ENCODE measurements at places on chromosomes 2 and 18.

- DNase-seq = no peak
Measured at GRCh38 chr2:102442967-102443828, 20.2 kb downstream of the IL18RAP start.

- no peak for DNase-seq
Measured at GRCh38 chr2:224122542-224122941, 83.5 kb upstream of the SERPINE2 start.

- DNase-seq = no peak
Measured at GRCh38 chr2:85755122-85756027, 1.6 kb downstream of the ATOH8 start.

- no peak for DNase-seq
Measured at GRCh38 chr2:109435901-109436598, 177.7 kb downstream of the SEPTIN10 start.

DNA sequence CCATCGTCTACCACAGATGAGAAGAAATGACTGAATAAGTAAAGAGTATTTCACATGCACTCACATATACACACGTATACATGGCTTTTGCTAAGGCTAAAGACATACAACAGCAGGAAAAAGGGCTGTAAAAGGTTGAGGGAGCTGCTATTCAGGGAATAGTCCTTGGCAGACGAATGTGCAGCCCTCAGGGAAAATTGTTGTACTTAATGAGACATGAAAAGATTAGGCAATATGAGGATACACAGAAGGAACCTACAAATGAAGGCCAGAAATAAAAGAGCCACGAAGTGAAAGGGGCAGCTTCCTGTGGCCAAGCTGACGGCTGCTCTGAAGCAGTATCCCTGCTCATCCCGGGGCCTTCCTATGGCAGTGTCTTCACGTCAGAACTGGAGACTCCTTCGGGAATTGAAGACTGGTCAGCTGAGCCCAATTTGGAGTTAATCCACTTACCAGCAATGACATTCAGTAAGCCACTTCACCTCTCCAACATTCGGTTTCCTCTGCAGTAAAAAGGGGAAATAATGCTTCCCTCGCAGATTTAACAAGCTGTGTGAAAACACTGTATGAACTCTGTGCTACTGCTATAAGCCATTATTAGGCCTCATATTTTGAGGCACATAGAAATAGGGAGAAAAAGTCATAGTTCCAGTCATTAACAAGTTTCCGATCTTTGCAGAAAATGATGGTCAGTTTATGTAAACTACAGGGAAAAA lies 221.8 kb downstream of the STK39 start:
- no peak for DNase-seq

DNA sequence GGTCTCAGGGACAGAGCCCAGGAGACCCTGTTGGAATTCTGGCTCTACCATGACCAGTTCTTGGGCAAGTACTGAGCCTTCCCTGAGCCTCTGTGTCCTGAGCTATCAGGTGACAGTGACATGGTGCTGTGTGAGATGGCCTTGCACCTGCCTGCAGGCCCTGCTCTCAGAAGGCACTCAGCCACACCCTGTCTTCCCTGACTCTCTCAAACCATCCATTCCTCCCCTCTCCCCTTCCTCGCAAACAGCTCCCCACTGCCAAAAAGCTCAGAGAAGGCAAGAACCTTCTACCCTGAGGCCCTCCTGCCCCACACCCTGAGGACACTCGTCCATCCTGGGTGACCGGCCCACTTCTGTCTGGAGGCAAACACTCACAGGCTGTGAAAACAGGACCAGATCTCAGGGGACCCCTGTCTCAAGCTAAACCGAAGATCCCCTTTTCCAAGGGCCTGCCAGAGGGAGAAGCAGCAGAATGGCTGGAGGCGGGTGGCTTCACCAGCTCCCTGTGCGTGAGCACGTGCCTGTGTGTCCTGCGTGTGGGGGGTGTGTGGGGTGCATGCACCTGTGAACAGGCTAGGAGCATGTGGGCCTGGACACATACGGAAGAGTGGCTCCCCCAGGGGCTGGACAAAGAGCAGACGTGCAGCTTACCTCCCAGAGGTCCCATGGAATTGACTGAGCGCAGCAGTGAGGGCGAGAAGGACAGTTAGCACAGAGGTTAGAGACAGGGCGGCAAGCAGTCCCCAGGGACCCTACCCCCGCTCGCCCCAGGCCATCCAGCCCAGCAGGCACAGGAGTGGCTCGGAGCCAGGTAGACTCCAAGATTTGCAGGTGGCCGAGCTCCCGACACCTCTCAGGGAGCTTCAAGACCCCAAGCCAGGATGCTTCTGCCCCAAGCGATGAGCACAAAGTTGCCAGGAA lies 53.9 kb downstream of the BIN1 start:
- DNase-seq = no peak

GRCh38 chr18:2687390-2688001 lies 32.0 kb downstream of the SMCHD1 start:
- DNase-seq = no peak

DNA sequence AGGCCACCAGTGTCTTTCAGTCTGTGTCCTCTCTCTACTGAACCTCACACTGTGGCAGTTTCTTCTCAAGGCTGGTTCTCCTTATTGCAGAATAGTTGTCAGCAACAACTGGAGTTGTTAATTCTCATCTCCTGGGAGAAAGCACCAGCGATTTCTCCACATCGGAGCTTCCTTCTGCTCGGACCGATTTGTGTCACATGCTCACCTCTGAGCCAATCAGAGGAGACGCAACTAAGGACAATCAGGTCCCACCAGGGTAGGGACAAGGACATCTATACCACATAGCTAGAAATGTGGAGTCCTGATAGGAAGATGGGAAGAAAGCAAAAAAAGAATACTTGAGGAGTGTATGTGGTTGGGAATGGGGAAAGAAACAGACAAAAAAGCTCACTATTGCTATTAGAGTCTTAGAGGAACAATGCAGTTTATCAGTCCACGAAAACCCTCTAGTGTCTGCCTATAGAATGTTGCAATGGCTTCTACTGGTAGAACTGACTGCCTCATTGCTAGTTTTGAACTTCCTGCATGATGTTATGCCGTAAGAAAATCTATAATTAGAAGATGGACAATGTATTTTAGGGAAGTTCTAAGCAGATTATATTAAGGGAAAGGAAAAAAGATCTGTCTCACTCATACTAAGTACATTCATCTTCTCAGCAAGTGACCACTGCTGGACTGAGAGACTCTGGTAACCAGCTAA lies 169.7 kb downstream of the CDCA7 start:
- no peak for DNase-seq

DNA sequence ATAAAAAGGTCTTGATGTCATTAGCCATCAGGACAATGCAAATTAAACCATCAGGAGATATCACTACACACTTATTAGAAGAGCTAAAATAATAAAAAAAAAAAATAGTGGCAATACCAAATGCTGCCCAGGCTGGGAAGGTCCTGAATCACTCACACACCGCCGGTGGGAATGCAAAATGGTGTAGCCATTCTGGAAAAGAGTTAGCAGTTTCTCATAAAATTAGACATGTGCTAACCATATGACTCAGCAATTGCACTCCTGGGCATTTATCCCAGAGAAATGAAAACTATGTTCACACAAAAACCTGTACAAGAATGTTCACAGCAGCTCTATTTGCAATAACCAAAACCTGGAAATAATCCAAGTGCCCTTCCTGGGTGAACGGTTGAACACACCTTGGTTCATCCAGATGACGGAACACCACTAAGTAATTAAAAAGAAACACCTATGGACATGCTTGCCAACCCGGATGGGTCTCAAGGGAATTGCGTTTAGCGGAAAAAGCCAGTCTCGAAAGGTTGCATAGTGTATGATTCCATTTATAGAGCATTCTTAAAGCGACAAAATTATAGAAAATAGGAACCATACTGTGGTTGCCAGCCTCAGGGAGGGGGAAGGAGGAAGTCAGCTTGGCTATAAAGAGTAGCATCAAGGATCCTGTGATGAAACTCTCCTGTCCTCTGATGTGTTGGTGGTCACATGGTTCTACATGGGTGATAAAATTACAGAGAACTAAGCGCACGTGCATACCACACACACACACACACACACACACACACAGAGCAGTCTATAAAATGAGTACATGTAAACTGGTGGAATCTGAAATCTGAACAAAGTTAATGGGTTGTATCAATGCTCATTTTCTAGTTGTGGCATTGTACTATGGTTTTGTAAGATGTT lies 4.6 kb downstream of the MBP start:
- DNase-seq = no peak

DNA sequence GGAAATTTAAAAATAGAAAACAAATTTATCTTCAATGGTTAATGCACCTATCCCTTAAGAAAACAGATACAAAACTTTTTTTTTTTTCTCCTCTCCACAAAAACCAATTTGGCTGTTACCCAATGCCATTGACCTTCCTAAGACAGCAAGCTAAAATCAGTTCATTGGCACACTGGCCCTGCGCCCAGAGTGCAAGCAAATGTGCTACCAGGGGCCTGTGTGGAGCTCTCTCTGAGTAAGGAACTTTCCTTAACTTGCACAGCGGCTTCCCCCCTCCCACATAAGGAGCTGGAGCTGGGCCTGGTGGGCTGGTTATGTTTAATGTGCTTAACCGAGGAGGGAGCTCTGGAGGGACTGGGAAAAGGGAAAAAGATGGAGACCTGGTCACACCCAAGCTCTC lies 17.6 kb upstream of the POU3F3 start:
- no peak for DNase-seq

DNA sequence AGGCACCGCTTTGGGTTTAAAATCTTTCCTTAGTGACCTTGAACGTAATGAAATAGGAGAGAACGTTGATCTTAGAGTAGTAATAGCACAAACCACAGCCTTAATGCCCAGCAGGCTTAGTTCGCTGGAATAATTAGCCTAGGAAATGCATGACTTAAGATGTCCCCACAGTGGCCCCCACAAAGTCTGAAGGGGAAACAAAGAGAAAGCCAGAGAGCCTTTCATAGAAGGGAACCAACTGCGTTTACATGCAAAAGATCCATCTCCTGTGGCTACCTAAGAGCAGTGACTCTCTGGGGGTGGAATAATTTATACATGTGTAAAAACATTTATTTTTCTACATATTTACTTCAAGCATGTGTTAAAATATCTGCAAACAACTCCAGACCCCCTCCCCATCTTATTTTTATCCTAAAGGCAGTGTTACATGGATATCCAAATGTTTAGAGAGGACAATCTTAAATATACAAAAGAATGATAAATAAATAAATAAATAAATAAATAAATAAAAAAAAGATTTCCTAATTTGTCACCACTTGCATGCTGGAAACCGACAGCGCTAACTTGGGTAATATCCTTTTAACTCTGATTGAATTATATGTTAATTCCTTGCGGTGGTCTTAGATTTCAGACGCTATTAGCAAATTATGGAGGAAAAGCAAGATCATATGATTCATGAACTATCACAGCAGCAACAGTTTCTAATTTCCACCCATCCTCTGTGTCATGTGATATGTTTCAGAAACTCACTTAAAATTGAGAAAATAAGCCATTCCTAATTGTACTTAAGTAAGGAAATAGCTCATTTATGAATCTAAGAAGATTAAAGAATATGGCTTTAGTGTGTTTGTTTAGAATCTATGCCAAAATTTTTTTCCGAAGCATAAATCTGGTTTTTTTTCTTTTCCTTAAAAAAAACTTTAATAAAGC lies 23.4 kb upstream of the CYP1B1 start:
- DNase-seq = no peak

- DNase-seq = no peak
Measured at GRCh38 chr2:189502714-189503113, 61.4 kb downstream of the WDR75 start.

DNA sequence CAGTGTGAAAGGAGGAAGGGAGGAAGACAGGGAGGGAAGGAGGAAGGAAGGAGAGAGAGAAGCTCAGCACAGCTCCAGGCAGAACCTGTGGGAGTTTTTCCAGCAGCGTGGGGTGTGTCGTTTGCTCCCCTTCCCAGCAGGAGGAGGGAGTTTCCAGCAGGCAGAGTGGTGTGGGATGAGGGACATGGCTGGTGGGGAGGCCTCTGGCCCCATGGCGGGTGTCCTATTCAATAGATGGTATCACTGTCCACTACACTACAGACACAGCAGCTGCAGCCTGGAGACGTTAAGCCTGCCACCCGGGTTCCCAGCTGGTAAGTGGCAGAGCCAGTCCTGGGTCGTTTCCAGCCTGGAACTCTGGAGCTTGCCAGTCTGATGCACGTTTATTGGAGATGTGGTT lies 44.7 kb downstream of the GLI2 start:
- DNase-seq = no peak

GRCh38 chr2:240297256-240298116 lies 138.0 kb upstream of the GPC1 start:
- DNase-seq = no peak

GRCh38 chr2:216517447-216518225 lies 19.0 kb downstream of the RPL37A start:
- DNase-seq = no peak

GRCh38 chr2:73385123-73385503 lies 523 bp upstream of the ALMS1 start:
- no peak for DNase-seq

GRCh38 chr2:7033136-7033960 lies 116.1 kb downstream of the RNF144A start:
- no peak for DNase-seq

Measured in right renal cortex interstitium (tissue), 3 donors.